Gastroesophageal sphincter (tissue), 4 donors: ENCODE measurements at places on chromosomes 11 and 22. TPM values are rescaled to one million over a fixed set of nuclear protein-coding genes. Genes with fewer than 3 reads are reported as not detected.
A peak's percentile ranks its signal among the peaks of the same experiment; 100 is the strongest.

DNAJB7 gene
- not detected for total RNA-seq

DNA sequence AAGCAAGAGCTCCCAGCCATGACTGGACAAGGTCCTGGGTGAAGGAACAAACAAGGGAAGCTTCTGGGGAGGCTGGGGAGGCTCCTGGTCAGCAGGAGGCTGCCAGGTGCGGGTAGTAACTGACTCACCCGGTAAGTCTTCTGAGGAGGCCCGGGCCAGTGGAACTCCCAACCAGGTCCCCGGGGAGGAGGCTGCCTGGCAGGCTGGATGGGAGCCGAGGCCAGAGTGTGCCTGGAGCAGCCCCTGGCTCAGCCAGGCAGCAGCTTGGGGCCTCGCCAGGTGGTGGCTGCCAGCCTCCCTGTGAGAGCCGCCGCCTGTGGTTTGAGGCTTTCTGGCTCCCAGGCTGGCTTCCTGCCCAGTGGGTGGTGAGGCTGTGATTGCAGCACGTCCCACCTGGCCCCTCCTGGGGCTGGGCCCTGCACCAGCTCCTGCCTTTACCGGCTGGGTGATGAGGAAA, 46.2 kb downstream of the IGF2 start:
- ATAC-seq: peak; percentile 23

- ATAC-seq: no peak
These were observed 81.6 kb downstream of the YAP1 start for GRCh38 chr11:102191832-102192231.

DNA sequence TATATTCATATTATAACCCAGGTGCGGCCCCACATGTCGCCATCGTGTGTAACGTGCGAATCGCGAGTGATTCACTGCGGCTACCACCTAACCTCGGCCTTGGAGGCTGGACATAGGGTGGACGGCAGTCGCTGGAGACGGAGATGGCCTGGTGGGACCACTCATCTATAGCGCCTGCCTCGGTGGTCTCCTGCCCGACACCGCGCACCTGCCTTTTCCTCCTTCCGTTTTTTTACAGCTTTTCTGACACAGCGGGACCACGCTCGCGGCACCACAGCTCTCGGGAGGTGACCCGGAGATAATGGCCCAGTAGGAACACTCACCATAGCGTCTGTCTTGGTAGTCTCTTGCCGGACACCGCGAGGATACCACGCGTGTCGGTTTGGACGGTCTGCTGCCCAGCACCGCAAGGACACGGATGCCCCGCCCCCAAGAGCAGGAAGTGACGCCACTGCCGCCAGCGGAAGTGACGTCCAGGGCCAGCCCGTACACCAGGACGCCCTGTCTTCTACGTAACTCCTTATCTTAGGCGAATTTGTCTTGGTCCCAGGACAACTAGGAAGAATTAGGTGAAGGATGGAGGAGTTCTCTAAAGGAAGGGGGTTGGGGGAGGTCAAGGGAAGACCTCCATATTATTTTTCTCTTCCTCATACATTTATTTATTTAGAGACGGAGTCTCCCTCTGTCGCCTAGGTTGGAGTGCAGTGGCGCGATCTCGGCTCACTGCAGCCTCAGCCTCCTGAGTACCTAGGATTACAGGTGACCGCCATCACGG, 6.4 kb downstream of the SNU13 start:
- peak; percentile 96 for ATAC-seq

- ATAC-seq: no peak
These were observed 44.9 kb downstream of the ARHGAP8 start for GRCh38 chr22:44797181-44797725.

SGSM1 gene
- 4.2 TPM for total RNA-seq

DNA sequence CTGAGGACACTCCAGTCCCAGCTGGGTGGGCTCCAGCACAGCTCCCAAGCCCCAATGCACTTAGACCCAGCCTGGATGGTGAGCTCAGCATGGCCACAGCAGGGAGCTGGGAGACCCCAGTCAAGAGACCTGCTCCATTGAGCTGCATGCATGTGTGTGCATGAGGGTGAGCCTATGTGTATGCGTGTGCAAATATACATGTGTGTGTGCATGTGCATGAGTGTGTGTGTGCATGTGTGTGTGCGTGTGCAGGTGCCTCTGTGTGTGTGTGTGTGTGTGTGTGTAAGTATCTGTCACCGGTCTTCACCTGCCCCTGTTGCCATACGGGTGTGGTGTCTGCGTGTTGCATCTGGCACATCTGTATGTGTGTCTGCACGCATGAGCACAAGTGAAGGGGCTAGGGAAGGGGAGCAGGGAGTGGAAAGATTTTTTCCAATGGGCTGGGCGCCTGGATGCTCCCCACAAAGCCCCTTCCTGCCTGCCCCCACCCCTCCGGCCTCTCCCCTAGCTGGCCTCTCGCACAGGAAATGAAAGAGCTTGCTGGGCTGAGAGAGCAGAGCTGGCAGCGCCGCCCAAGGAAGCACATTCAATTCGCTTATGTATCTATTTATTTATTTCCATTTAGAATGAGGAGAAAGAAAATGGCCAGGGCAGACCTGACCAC, 4.1 kb downstream of the TSPAN32 start:
- ATAC-seq: no peak

GRCh38 chr11:75939992-75940391, 125.0 kb downstream of the UVRAG start:
- ATAC-seq: no peak

GRCh38 chr11:15490535-15490934, 375.8 kb downstream of the INSC start:
- ATAC-seq: no peak

- no peak for ATAC-seq
These were observed 49.4 kb upstream of the ADA2 start for GRCh38 chr22:17268501-17269223.

DNA sequence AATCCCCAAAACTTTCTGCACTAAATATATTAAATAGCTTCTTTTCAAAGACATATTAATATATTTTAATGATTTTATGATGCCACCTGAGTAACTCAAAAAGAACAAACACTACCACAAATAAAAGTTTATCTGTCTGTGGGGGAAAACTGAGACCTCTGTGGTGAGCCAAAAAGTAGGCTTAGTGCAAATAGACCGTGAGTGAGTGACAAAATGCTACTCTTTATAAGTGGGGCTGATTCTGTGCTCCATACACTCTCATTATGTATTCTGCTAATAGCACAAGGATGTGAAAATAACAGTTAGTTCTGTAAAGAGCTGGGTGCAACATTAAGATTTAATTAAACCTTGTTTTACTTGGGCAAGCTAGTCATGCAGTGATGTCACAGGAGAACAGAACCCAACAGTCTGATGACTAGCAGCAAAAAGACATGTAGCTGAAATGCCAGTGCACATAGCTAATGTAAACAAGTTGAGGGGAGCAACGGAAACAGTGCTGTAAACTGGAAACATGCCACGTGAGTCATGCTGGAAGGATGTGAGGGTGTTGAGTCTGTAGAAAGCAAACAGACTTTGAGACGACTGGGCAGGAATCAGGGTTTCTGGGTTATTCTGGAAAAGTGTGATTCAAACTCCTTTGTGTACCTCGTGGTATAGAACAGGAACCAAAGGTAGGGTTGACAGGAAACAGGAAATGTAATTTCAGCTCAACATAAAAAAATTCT, 1130.4 kb downstream of the LRRC4C start:
- peak; percentile 85 for ATAC-seq

PKDREJ gene
- not detected for total RNA-seq

- ATAC-seq: no peak
These were observed 200.9 kb downstream of the MYO18B start for GRCh38 chr22:25942856-25943411.

DNA sequence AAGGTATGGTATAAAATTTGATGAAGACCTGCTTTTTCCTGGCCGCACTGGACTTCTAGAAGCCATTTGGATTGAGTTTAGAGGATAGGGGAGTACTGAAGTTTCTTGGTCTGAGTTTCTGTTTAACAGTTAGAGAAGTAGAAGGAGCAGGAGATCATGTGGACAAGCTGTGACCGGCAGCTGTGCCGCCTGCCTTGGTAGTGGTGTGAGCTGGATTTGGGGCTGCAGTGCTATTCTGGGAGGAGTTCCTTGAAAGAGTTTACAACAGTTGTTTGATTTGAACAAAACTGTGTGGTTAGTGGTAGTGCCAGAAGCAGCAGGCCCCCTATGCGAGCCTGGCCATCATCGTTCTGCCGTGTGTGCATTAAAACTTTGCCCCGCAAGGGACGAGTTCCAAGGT, 105.2 kb downstream of the PDHX start:
- ATAC-seq: no peak

- ATAC-seq: no peak
These were observed 87.2 kb upstream of the HTATIP2 start for GRCh38 chr11:20275987-20276965.

- ATAC-seq: peak; percentile 57
These were observed 663.7 kb upstream of the B3GAT1 start for GRCh38 chr11:135075740-135076139.

GRCh38 chr11:67289651-67290479, 762 bp downstream of the ANKRD13D start:
- ATAC-seq: no peak

RAB39A gene
- total RNA-seq: 0.69 TPM

DNA sequence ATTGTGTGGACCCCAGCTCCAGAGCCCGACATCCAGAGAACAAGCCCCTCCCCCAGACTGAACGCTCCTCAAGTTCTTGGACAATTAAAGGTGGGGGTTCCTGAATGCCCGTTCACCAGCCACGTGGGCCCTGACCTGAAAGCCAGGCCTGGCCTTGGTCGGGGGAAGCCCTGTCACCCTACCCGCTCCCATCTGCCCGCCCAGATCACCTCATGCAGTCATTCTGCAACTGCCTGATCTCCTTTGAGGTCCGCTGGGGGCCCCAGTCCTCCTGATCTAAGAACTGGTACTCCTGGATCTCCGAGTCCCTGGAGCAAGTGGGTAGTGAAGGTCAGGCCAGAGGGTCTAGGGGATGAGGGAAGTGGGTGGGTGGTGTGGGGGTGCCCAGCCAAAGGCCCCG, 9.1 kb upstream of the NAALADL1 start:
- ATAC-seq: no peak

- ATAC-seq: no peak
These were observed 2.7 kb upstream of the PLXNB2 start for GRCh38 chr22:50310031-50310722.

- no peak for ATAC-seq
These were observed 130.9 kb upstream of the CCDC179 start for GRCh38 chr11:22991196-22991595.

KIAA0930 gene
- total RNA-seq: 35.0 TPM

- no peak for ATAC-seq
These were observed 73.2 kb upstream of the SUSD2 start for GRCh38 chr22:24108073-24108472.

CYB5R2 gene
- total RNA-seq: 2.1 TPM

GRCh38 chr11:116601814-116602636, 170.8 kb downstream of the BUD13 start:
- no peak for ATAC-seq

XKR3 gene
- total RNA-seq: not detected

- ATAC-seq: no peak
These were observed 5.3 kb downstream of the CASP12 start for GRCh38 chr11:104892723-104893511.

DNA sequence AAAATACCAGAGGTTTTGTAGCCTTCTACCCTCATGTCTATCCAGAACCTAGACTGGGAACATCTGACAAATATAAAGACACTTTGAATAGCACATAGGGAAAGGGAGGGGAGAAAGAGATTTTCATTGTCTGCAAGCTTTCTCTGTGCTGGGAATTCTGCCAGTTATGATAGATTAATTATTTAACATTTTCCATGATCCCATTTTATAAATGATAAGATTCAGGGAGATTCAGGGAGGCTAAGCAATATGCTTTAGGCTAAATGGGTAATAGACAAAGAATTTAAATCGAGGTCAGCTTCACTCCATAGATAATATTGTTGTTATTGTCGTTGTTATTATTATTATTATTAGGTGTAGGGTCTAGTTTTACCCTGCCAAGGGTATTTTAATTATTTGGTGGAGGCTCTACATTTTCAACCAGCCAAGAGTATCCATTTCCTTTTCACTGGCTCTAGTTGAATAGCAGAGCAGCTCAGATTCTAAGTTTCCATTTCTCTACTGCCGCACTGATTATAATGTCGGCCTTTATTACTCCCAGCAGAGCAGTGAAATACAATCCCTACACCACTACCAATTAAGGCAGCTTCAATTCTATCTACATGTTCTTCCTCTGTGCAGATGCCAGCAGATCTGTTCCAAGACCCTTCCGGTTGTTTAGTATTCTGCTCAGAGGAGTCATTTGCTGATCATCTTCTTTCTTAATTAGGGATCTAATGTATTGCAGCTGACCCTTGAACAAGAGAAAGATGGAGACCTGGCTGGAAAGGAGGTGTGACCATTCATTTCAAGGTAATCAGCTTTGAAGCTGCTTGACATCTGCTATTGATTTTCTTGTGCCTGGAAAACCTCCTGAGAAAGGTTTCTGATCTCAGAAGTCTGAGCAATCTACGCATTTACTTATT, 23.8 kb upstream of the SYN3 start:
- no peak for ATAC-seq

ADM gene
- 108 TPM for total RNA-seq

- no peak for ATAC-seq
These were observed 206.7 kb upstream of the TBCEL start for GRCh38 chr11:120817158-120817557.

DNA sequence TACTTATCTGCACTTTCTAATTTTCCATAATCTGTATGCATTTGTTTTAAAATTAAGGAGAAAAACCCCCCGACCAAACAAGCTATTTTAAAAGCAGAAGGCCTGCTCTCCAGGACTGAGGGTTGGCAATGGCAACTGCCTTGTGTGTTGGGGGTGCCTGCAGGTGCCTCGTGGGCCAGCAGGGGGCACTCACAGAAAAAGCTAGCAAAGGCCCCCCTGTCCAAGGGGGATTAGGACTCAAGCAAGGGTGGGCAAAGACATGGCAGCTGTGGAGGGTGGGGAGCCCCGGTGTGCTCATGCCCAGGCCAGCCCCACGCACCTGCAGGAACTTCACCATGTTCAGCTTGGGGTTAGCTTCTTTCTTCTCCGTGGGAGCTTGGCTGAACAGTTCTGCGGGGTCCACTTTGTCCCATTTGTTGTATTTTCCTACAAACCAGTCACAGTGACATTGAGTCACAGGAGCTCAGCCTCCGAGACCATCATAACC, 10.3 kb downstream of the TOP3B start:
- ATAC-seq: no peak

GRCh38 chr22:50530580-50530876, 716 bp upstream of the TYMP start:
- no peak for ATAC-seq

DNA sequence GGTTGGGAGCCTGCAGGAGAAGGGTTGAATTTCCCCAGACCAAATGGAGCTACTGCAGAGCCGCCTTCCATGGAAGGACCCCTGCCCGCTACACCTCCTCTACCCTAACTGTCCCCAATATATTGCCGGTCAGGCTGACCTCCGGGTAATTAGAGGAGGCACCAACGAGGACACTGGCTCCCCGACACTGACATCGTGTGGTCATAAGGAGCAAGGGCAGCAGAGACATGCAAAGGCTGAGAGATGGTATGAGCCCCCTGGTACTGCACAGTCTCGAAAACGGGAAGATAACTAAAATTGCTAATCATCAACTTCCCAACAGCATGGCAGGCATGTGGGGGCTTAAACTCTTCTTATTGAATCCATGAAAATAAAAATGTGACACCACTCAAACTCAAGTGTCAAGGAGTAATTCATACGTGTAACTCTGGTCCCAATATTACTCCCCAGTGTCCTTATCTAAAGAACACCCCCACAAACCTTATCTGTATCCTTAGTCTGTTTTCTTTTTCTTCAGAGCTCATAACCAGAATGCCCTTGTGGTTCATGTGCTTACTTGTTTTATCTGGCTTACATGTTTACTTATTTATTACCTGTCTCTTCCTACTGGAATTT, 4.4 kb downstream of the CAVIN3 start:
- peak; percentile 27 for ATAC-seq

LDHAL6A gene
- total RNA-seq: not detected
